NCI-H446 (cell line): ENCODE measurements at places on chromosomes 16 and 17.

- DNase-seq, result no peak
These were observed 2.0 kb downstream of the TRIM47 start for GRCh38 chr17:75876190-75876937.

- DNase-seq, result peak; percentile 1
These were observed at the start of gene IKZF3 for GRCh38 chr17:39863918-39864746. TSS of gene IKZF3 (minus strand) at chr17:39864312. CDS start at chr17:39864126, 186 bp downstream.

GRCh38 chr17:12358477-12358876 lies 307.2 kb upstream of the MYOCD start:
- DNase-seq, result no peak

GRCh38 chr16:71711789-71712188 lies 12.7 kb downstream of the PHLPP2 start:
- no peak for DNase-seq

DNA sequence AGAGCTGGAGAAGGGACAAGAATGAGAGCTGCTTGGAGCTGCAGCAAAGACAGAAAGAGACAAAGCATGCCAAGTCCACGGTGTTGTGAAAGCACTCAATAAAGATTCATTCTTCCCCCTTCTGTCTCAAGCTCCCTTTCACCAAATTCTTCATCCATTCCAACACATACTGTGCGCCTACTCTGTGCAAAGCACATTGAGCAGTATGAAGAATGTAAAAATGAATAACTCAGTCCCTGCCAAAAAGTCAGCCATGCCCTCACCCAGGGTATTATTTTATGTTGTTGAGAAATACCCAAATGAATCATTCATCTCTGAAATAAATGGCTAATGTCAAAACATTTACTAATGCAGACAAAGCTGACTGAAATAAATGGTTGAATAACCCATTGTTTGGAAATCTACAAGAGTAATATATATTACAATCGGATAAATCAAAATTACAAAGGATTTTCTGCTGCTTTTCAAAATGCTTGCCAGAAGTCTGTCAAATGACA lies 282.9 kb upstream of the IRX5 start:
- DNase-seq, result no peak

DNA sequence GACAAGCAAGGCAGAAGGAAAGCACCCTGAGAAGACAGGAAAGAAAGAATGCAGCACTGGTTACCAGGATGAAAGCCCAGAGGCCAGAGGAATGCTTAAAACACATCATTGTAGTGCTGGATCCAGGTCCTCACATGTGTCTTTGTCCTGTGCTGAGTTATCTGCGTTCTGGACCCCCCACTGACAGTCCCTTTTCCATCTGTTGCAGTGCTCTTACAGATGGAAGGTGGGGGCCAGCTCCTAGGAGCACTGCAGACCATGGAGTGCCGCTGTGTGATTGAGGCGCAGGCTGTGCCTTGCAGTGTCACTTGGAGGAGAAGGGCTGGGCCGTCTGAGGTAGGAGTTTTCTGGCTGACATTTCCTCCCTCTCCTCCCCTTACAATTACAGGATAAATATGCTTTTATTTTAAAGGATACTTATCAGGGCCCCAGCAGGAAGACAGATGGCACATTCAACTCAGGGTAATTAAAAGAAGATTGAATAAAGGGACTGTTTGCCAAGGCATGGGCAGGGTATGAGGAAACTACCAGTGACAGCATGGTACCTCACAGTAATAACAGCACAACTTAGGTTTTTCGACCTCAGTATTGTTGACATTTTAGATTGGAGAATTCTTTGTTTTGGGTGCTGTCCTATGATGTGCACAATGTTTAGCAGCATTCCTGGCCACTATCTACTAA lies 3.0 kb downstream of the EME1 start:
- DNase-seq, result no peak

- DNase-seq, result no peak
These were observed 3.5 kb upstream of the MTHFSD start for GRCh38 chr16:86558355-86559193.

DNA sequence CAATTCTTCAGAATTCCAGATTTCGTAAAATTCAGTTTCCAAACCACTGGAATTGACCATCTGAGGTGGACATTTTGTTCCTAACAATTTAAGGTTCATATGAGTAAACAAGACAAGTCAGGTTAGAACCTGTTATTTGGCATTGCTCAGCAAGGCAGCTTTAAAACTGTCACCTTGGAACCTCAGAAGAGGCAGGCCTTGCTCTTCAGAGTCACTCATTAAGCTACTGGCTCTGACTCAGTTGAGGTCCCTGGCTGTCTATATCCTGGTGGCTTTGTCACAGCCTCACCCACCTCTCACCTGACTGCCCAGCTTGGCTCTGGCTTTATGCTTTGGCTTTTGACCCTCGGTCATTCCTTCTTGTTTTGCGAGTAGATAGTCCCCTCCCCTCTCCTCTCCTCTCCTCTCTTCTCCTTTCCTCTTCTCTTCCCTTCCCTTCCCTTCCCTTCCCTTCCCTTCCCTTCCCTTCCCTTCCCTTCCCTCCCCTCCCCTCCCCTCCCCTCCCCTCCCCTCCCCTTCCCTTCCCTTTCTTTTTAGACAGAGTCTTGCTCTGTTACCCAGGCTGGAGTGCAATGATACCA lies 238.4 kb downstream of the SHISA9 start:
- no peak for DNase-seq

DNA sequence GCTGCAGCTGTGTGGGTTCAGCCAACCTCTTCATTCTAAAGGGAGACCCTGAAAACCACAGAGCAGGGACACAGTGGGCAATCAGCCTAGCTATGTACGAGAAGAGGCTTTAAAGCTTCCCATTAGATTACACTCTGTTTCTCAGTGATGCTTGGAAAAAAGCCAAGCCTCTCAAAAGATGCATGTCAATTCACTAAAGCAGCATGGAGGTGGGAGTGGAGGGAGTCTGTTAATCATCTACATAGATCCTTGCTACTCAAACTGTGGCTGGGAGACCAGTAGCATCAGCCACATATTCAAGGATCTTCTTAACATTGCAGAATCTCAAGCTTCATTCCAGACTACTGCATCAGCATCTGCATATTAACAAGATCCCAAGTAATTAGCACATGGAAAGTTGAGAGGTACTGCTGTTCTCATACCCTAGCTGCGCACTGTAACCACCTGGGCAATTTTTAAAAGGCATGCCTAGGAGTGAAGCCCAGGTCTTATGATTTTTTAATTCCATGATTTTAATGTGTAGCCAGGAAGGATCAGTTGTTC lies 305.9 kb downstream of the PMP22 start:
- no peak for DNase-seq

GRCh38 chr17:80861418-80861815 lies 130.2 kb upstream of the CHMP6 start:
- DNase-seq, result no peak

DNA sequence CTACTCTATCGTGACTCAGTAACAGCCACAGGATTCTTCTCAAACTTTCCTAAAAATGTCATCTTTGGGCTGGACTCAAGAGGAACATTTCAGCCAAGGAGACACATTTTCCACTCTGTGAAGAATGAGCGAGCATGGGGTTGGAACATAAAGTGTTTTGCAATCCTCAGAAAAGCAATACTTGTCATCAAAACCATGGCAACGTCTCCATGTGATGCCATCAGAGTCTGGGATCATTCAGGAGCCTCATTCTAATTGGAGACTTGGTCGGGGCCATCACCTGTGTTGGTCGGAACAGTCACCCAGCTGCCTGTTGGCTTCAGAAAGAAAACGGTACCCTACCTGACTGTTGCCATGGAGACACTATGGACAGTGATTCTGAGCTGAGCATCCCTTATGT lies 25.5 kb downstream of the MYOCD start:
- no peak for DNase-seq

- DNase-seq, result no peak
These were observed 217.0 kb upstream of the CIBAR2 start for GRCh38 chr16:85329059-85329812.

- DNase-seq, result no peak
These were observed 11.0 kb upstream of the PLCG2 start for GRCh38 chr16:81767987-81768592.

DNA sequence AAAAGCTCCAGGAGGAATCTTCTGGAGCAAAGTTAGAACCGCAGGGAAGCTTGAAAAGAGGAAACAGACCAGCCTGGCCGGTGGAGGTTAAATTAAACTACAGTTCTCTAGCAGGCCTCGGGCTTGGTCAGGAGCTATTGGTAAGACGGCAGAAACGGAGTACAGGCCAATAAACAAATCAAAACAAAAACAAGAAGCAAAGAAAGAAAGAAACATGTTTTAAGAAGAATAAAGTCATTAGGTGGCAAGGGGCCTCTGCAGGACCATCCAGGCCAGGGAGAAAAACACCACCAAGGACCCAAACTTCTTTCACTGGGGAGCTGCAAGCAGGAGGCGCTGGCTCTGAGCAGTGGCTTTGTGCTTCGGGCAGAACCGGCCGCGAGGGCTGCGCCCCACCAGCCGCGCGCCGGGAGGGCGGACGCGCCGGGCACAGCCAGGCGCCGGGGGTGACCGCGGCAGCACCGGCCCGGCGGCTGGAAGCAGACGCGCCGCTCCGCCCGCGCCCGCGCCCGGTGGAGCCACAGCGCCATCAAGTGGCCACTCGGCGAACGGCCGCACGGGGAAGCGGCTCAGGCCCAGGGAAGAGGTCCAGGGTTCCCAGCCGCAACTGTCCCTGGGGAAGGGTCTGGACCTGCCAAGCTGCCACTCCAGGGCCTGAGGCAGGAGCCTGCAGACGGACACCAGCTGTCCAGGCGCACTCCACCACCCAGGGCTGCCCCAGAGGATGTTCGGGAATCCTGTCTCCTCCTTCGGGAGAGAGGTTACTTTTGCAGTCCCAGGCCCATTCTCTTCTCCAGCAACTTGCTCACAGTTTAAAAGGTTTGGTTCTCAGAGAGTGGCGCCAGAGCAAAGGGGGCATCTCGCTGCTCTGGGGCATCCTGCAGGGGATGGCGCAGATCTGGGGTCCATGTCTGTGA lies 419.4 kb downstream of the SOX9 start:
- DNase-seq, result peak; percentile 67

DNA sequence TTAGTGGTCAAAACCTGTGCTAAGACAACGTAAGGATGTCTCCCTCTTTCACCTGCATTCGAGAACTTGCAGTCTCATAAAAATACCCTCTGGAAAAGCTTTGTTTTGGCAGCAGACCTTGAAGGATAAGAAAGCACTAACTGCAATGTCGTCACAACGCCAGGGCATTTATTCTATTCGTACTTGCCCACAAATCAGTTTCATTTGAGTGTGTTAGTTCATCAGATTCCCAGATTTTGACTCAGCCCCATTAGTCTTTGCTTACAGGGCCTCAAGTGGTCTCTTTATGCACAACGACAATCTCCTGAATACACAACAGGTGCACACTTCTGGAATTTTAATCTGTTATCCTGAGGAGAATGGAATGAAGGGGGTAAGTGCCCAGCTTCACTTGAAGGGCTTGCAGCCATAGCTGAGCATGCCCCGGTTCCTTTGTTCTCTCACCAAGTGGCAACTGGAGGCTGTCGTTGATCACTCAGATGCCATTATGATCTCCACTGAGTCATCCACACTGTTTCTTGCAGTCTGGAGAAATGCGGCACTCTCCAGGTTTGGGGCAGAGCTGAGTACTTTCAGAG lies 58.8 kb downstream of the CLEC19A start:
- DNase-seq, result no peak

- DNase-seq, result no peak
These were observed 15.2 kb upstream of the HERPUD1 start for GRCh38 chr16:56916571-56917403.

DNA sequence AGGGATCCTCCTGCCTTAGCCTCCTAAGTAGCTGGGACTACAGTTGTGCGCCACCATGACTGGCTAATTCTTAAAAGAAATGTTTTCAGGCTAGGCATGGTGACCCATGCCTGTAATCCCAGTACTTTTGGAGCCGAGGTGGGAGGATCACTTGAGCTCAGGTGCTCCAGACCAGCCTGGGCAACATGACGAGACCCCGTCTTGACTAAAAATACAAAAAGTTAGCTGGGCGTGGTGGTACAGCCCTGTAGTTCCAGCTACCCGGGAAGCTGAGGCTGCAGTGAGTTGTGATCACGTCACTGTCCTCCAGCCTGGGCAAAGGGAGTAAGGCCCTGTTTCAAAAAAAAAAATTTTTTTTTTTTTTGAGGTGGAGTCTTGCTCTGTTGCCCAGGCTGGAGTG lies 173.1 kb downstream of the SEC14L1 start:
- no peak for DNase-seq

DNA sequence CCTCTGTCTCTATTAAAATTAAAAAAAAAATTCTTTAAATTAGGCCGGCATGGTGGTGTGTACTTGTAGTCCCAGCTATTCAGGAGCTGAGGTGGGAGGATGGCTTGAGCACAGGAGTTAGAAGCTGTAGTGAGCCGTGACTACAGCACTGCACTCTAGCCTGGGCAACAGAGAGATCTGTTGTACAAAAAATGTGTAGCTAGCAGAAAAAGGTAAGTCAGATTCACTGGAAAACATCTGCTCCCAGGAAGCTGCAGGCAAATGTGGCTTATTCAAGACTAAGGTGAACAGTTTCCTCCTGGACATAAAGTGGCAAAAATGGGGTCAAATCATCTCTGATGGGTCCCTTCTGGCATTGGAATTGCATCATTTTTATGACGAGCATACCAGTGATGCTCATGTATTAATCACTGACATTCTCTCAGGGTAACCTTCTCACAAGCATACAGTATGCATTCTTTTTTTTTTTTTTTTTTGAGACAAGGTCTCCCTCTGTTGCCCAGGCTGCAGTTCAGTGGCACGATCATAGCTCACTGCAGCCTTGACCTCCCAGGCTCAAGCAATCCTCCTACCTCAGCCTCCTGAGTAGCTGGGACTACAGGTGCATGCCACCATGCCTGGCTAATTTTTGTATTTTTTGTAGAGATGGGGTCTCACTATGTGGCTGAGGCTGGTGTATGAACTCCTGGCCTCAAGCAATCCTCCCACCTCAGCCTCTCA lies 48.7 kb downstream of the CPPED1 start:
- no peak for DNase-seq

GRCh38 chr17:62822080-62822904 lies 14.2 kb upstream of the MARCHF10 start:
- no peak for DNase-seq

DNA sequence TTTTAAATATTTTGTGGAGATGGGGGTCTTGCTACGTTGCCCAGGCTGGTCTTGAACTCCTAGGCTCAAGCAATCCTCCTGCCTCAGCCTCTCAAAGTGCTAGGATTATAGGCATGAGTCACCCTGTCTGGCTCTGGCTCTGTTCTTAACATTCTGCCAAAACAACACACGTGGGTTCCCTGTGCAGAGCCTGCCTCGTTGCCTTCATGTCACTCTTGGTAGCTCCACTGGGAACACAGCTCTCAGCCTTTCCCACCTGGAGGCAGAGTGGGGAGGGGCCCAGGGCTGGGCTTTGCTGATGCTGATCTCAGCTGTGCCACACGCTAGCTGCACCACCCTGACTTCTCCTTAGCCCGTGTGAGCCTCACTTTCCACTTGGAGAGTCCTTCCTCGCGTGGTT lies 19.3 kb downstream of the CRISPLD2 start:
- peak; percentile 12 for DNase-seq

GRCh38 chr16:51470492-51470891 lies 319.4 kb upstream of the SALL1 start:
- no peak for DNase-seq
